HS-27A (cell line): ENCODE measurements at places on chromosomes 5 and 9.

DNA sequence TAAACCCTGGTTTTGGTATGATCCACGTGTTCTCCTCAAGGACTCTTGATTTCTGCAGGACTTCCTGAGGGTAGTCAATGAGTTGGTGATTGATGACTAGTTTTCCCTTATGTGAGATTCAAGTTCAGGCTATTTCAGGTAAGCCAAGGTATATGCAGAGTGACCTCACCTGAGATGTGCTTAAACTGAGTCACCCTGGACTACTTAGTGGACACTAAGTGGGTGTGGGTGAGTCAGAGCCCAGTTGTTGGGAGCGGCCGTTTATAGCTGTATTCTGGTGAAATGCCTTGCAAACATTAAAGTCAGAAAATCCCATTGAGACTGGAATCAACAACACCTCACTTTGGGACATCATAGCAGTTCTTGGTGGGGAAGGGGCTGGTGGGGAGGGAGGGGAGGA is 62.9 kb downstream of the SLC28A3 start:
- no peak for DNase-seq

GRCh38 chr5:53871775-53872174 is 311.3 kb downstream of the NDUFS4 start:
- no peak for DNase-seq

- DNase-seq: no peak
These were observed 1.1 kb downstream of the GPBP1 start for GRCh38 chr5:57174890-57175510.

- DNase-seq: no peak
These were observed 17.6 kb downstream of the WWC1 start for GRCh38 chr5:168308976-168309598.

GRCh38 chr5:175377816-175378215 is 66.2 kb downstream of the DRD1 start:
- no peak for DNase-seq

DNA sequence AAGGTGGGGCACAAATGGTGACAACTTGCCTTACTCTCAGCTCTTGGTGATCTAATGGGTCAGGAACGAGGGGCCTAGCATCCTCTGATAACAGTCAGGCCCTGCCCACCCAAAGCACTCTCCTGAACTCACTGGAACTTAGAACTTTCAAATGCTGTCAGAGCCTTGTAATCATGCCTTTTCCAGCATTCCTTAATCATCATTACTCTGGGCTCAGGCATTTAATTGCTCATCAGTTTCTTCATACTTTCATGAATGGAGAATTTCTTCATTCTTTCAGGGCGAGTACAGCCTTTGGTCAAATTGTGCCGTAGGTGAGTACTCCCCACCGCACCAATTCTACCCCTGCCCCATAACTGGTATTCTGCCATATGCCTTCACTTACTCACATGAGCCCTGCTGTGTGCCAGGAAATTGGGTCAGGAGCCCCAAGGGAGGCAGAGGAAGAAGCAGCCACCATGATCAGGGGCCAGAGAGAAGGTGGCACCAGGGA is 30.2 kb upstream of the DUSP1 start:
- peak; percentile 87 for DNase-seq

DNA sequence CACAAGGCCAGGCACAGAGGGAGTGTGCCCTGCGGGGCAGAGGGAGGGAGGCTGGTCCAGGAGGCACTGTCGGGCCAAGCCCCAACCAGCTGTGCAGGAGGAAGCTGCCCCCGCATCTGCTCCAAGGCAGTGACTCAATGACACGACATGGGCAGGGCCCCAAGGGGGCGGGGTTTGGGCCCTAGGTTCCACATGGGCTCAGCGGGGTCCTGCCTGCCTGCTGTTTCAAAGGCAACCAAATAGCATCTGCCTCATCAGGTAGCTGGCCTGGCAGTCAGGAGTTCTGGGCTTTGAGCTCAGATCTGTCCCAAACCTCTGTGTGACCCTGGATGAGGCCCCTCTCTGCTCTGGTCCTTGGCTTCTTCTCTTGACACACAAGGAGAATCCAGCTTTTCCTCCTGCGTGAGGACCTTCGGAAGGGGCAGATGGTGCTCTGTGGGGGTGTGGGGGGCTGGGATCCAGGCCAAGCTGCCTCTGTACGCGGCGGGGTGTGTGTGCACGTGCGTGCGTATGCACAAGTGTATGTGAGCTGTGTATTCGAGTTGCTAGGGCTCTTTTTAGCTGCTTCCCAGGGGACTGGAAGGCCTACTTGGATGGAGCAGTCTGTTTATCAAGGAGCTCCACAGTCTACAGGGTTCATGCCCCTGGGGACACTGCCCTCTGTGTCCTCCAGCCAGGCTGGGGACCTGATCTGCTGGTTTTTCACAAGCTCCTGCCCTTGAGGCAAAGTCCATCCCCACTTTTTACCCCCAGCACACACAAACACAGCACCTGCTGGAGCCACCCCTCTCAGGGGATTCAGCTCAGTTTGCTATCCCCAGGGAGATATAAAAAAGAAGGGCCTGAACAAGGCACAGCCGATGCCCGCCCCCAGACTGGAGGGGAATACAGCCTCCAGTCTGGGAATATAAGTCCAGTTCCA is 138.9 kb downstream of the RGS3 start:
- no peak for DNase-seq
